Karpas-422 (cell line): ENCODE measurements at places on chromosomes 2 and 18. TPM values are rescaled to one million over a fixed set of nuclear protein-coding genes. Genes with fewer than 3 reads are reported as not detected.

GRCh38 chr2:195437521-195437920 is 219.5 kb upstream of the SLC39A10 start:
- H3K4me1 ChIP-seq: no peaks in the 10 kb centered on the region
- no peaks in the 10 kb centered on the region for H3K27me3 ChIP-seq
- DNase-seq: no peak
- H3K36me3 ChIP-seq: peaks cover 4% of the 10 kb centered on the region; the same call in 1 of the 2 replicates

DNA sequence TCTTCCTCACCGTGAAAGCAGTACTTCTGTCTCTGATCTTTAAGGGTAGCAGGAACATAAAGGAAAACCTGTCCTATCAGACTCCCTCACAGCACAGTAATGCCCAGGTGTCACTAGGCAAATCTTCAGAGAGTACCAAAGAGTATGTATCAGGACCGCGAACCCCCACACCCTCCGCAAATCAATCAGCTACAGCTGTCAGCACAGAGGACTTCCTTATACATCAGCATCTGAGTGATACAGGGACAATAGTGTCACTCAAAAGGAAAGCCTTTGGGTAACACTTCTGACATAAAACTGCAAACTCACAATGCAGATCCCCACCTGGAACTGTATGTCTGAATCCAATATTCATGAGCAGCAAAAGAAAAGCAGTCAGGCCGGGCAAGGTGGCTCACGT is 2.6 kb downstream of the AFG3L2 start:
- H3K36me3 ChIP-seq: peaks cover 21% of the 10 kb centered on the region; the same call in 1 of the 2 replicates
- DNase-seq: no peak
- H3K4me1 ChIP-seq: peaks cover 28% of the 10 kb centered on the region
- no peak overlapping the region for H3K4me3 ChIP-seq

GRCh38 chr2:83531206-83531826 is 927.8 kb downstream of the SUCLG1 start:
- H3K27ac ChIP-seq: no peak overlapping the region
- H3K4me1 ChIP-seq: no peaks in the 10 kb centered on the region
- no peak overlapping the region for H3K4me3 ChIP-seq
- H3K36me3 ChIP-seq: no peaks in the 10 kb centered on the region
- DNase-seq: no peak

- H3K4me1 ChIP-seq: peaks cover 7% of the 10 kb centered on the region
- H3K36me3 ChIP-seq: no peaks in the 10 kb centered on the region
- no peak overlapping the region for H3K4me3 ChIP-seq
- no peak overlapping the region for H3K27ac ChIP-seq
These were observed 9.7 kb upstream of the ATG16L1 start for GRCh38 chr2:233241803-233242202.

- DNase-seq: no peak
- H3K27me3 ChIP-seq: no peaks in the 10 kb centered on the region
- H3K4me3 ChIP-seq: no peak overlapping the region
- H3K36me3 ChIP-seq: no peaks in the 10 kb centered on the region
- no peaks in the 10 kb centered on the region for H3K4me1 ChIP-seq
These were observed 328.2 kb downstream of the KCNJ3 start for GRCh38 chr2:155026651-155027174.

DNA sequence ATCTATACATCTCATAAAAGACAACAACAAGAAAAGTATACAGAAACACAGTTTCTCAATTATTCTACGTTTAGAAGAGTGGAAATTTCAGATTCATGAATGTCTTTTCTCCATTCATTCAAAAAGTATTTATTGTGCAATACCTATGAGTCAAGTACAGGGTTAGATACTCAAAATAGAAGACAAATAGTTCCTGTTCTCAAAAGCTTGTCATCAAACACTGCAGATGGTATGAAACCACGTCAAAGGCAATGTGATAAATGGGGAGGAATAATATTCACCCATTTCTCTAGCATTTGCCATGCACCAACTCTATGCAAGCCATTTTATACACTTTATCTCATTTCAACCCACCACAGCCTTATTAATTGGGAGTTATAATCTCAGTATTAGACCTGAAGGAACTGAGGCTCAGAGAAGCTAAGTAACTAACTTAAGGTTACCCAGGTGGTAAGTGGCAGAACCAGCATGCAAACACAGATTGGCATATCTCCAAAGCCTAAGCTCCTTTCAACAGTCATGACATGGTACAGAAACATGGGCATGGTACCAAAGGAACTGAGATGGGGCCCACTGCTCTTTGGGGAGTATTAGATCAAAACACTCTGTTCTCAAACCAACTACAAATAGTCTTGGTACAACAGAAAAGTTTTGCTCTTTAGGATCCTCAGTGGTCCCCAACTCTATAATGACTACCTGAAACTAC is 67.2 kb upstream of the NPAS2 start:
- peaks cover 27% of the 10 kb centered on the region for H3K4me1 ChIP-seq
- H3K4me3 ChIP-seq: no peak overlapping the region; the same call in 1 of the 2 replicates
- H3K27ac ChIP-seq: peak overlapping the region; percentile 12
- DNase-seq: peak; percentile 62

DNA sequence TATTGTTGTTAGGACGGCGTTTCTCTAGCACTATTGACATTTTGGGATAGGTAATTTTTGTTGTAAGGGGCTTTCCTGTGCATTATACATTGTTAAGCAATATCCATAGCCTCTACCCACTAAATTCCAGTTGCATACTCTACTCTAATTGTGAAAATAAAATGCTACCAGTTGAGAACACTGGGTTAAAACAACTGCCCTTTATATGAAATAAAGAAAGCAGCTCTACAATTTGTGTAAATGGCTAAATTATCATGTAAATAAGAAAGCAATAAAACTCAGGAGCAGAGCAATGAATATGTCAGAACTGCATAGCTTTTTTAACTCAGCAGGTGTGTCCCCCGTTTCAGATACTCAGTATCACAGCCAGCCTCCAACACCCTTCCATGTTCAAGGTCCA is 812.7 kb upstream of the NRXN1 start:
- no peak overlapping the region for H3K27ac ChIP-seq
- DNase-seq: no peak
- no peaks in the 10 kb centered on the region for H3K36me3 ChIP-seq
- no peaks in the 10 kb centered on the region for H3K27me3 ChIP-seq
- H3K4me3 ChIP-seq: no peak overlapping the region

GRCh38 chr18:74375999-74376398 is 60.4 kb downstream of the C18orf63 start:
- H3K27me3 ChIP-seq: no peaks in the 10 kb centered on the region
- no peak for DNase-seq
- no peaks in the 10 kb centered on the region for H3K4me1 ChIP-seq

- DNase-seq: no peak
- H3K36me3 ChIP-seq: no peaks in the 10 kb centered on the region
- H3K4me1 ChIP-seq: no peaks in the 10 kb centered on the region
- H3K27ac ChIP-seq: no peak overlapping the region
- no peaks in the 10 kb centered on the region for H3K27me3 ChIP-seq
- no peak overlapping the region for H3K4me3 ChIP-seq
These were observed 66.6 kb downstream of the ADNP2 start for GRCh38 chr18:80175451-80176204.

DNA sequence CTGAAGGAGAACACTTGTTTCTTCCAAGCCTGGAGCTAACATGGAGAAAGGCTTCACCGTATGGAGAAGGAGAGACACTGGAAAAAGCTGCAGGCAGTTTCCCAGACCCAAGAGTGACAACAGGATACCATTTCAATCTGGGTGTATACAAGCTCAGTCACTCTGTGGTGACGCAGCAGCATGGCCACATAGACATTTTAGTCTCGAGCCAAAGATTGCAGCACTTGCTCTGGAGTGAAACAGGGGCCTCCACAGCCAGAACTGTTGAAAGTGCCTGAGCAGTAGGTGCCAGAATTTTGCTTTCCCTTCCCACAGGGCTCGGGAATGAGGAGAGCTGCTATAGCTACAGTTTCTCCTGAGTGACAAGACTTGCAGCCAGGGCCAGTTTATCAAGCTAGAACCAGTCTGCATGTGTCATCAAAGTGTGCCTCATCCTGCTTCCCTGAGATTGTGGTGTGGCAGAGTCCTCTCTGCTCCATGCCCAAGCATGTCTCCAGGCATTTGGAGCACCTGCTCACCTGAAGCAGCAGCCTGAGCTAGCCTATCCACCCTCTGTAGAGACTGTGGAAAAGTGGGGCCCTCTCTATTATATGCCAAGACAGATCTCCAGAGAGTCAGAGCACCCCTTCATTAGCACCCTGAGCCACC is 234.6 kb upstream of the CDH19 start:
- DNase-seq: no peak
- H3K27me3 ChIP-seq: no peaks in the 10 kb centered on the region
- 0 out of 2 replicates have a peak overlapping the region, but pooled peaks have one; percentile 3 for H3K4me3 ChIP-seq

GRCh38 chr2:231900486-231900942 is 25.7 kb downstream of the NPPC start:
- no peak overlapping the region for H3K27ac ChIP-seq
- H3K27me3 ChIP-seq: no peaks in the 10 kb centered on the region
- H3K4me3 ChIP-seq: no peak overlapping the region
- H3K4me1 ChIP-seq: peaks cover 3% of the 10 kb centered on the region; the same call in 1 of the 2 replicates
- DNase-seq: peak; percentile 80

DNA sequence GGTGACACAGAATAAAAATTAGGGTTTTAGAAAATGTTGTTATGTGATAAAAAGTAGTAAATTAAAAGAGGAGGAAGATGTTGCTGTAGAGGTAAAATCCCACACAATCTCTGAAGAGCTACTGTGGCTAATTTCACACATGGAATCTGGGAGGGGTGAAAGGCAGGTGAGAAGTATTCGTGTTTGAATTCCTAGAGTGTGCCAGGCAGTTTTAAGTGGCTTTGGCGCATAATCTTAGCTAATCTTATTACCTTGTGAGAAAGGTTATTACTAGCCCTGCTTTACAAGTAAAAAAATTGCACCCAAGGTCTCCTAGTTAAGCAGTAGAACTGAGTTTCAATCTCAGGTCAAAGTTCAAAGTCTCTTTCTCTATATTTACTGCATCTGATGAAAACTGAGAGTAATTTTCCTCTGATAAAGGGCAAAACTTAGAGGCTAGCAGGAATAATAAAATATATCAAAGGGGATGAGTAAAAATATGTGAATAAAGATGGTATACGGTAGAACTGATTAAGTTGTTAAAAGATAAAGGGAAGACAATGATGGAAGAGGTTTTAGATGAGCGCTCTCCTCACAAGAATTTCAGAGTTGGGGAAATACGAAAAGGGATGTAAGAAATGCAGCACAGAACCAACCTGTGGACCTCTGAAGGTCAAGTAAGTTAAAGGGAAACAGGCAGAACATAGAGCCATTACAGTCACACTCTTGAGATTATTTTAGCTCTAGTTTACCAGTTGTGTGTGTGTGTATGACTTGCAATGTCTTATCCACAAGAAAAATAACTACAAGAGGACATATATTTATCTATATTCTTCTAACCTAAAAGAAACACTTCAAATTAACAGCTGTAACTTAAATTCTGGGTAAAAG is 34.8 kb downstream of the GAREM1 start:
- no peaks in the 10 kb centered on the region for H3K27me3 ChIP-seq
- no peak for DNase-seq
- no peak overlapping the region for H3K27ac ChIP-seq
- H3K4me3 ChIP-seq: no peak overlapping the region
- no peaks in the 10 kb centered on the region for H3K36me3 ChIP-seq

GRCh38 chr2:219274361-219274921 is 4.7 kb upstream of the DNAJB2 start:
- DNase-seq: no peak
- H3K27me3 ChIP-seq: no peaks in the 10 kb centered on the region
- no peak overlapping the region for H3K4me3 ChIP-seq
- peaks cover 24% of the 10 kb centered on the region for H3K4me1 ChIP-seq

DNA sequence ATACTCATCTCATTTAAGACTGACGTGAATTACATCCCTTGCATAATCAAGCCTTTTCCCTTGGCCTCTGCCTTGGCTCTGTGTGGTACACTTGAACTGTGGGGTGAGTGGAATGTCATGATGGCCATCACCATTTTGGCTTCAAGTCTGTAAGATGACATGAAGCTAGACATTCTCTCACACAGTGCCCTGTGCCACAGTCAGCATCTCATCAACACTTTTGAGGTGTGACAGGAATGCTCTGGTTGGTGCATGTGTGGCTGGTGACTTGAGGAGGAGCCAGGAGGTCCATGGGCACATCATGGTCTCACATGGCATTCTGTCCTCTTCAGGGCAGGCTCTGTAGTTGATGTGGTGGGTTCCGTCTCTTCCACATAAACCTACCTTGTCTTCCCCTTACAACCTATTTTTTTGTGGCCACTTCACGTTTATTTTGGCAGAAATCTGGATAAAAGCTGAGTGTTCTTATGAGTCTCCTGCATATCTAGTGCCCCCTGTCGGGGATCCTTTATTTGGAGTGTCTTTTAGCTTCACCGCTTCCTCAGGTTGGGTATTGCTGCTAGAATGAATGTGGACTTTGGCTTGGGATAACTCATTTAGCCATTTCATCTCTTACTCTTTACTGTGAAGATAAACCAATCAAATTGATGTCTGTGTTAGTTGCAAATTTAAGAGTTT is 28.1 kb downstream of the MAP4K4 start:
- no peak overlapping the region for H3K4me3 ChIP-seq

DNA sequence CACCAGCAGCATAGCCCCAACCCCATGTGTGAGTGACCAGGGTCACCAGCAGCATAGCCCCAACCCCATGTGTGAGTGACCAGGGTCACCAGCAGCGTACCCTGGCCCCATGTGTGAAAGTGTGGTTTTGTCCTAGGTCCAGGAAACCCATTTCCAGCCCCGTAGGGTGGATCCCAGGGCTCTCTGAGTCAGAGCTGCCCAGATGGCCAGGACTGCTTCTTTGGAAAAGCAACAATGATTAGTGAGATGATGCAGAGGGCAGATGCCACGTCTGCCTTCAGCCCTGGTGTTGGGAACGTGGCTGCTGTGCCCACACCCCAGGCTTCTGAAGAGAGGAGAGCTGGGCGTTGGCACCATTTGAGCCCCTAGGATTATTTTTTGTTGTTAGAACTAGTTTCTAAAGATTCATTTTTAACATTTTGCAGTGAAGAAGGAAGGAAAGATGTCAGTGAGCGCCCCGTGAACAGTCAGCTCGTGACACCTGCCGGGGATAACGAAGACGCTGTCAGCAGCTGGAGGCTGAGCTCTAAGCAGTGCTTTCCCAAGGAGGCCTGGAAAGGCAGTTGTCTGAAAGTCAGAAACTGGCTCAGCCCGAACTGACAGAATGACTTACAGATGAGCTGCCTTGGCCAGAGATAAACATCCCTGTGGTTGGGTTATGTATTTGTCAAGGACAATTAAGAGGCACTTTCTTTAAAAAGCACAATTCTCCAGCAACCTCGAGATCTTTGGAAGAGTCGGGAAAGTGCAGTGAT is 32.1 kb upstream of the KCNG2 start:
- no peak overlapping the region for H3K27ac ChIP-seq
- peaks cover 2% of the 10 kb centered on the region; the same call in 1 of the 2 replicates for H3K27me3 ChIP-seq
- H3K4me1 ChIP-seq: no peaks in the 10 kb centered on the region
- no peak overlapping the region for H3K4me3 ChIP-seq

The TBR1 gene
- total RNA-seq: 0.15 TPM in 1 of 2 replicates, not detected in the other

The GALNT14 gene
- total RNA-seq: 1.6 and 1.7 TPM in 2 replicates

The KLHL14 gene
- total RNA-seq: 17.2 and 20.5 TPM in 2 replicates

The HOXD13 gene
- not detected in 2 replicates for total RNA-seq

The FOXI3 gene
- not detected in 2 replicates for total RNA-seq

The RAD51AP2 gene
- not detected in 2 replicates for total RNA-seq

The NMUR1 gene
- not detected in 2 replicates for total RNA-seq
